Muscle of back (tissue), 13 donors: ENCODE measurements at places on chromosomes 2 and 18. TPM values are rescaled to one million over a fixed set of nuclear protein-coding genes. Genes with fewer than 3 reads are reported as not detected.

DNA sequence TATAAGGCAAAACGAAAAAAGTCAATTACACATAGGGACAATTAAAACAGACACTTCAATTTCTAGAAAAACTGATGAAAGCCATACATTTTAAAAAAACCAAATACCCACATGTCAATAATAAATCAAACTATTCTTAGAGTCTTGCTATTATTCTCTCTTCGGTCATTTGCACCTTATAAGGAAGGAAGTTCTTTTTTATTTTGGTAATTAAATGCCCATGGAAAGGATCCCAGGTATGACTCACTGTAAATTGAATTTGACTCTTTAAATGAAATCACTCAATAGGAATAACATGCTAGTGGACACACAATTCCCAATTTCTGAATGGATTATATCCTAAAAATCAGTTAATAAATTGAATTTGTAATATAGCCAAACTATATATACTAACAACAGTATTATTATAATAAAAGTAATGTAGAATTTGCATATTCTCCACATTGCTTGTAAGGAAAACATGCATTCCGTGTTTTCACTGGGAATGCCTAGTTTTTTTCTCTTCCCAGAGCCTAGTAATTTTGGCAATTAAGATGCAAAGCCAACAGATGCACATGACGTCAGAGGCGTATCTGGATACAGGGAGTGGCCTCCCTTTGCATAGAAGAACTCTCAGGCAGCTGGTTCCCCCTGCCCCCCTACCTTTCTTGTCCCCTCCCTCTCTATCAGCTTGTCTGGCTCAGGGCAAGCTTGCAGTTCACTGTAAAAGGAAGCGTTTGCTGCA is 153.5 kb upstream of the PGAP1 start:
- DNase-seq = peak; percentile 57

RBM43 gene
- polyA plus RNA-seq = 8.7 TPM

DNA sequence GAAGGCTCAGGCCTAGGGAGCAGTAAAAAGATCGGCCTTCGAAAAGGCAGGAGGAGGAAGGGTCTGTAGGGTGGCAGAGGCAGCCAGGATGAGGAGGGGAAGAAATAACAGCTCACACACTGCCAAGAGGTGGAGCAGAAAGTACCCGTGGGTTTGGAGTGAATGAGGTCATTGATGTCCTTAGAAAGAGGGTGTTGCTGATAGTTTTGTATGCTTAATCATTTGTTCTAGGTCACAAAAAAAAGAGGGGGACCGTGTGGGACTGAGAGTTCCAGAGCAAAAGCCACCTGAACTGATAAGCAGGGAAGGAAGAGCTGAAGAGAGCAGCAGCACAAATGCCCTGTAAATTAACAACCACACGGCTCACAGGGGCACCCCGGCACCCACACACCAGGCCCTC is 140.4 kb downstream of the FAM161A start:
- no peak for DNase-seq

DNA sequence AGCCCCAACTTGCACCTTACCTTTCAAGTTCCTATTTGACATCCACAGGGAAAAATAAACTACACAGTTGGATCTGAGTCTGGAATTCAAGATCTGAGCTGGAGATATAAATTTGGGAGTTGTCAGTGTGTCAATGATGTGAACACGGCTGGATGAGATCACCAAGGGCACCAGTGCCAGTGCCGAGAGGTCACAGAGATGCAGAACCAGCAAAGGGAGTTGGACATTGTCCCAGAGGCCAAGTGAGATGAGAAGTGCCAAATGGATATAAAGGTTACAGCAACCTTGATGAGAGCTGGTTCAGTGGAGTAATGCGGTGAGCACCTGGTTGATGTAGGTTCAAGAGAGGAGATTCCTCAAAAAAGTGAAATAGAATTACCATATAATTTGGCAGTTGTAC is 24.8 kb downstream of the LRRFIP1 start:
- DNase-seq = no peak

DNA sequence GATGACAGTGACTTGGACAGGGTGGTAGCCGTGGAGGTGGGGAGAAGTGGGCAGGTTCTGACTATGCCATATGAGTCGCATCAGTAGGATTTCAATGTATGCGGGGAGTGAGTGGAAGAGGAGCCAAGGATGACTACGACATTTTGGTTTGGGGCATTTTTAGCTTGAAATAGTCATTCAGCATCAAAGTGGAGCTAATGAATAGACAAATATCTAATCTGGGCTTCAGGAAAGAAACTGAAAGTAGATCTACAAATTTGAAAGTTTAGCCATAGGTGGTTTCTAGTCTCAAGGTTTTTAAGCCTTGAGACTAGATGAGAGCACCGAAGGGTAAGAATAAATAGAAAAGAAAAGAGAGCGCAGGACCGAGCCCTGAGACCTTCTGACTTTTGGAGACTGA is 58.3 kb downstream of the FEZ2 start:
- no peak for DNase-seq

NRP2 gene
- polyA plus RNA-seq = 23.6 TPM

RUFY4 gene
- 0.32 TPM for polyA plus RNA-seq

CACNB4 gene
- 8.0 TPM for polyA plus RNA-seq

DNA sequence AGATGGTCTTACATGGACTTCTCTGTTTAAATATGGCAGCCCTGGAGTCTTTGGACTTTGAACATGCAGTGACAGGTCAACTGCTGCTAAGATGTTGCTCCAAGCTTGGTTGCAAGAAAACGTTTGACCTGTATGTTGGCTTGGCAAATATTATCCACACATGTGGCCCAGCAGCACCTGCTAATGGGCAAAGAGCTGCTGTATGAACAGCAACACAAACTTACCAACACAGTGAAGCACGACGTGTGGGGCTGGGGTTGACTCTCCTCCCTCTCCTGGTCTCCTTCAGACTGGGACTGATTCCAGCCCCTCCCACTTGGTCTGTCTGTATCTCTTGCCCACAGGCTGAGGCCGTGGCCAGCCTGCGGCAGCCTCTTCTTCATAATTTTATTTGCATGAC is 3.8 kb downstream of the KCNE4 start:
- peak; percentile 48 for DNase-seq

GRCh38 chr18:46051731-46052461 is 20.2 kb downstream of the PSTPIP2 start:
- no peak for DNase-seq

DNA sequence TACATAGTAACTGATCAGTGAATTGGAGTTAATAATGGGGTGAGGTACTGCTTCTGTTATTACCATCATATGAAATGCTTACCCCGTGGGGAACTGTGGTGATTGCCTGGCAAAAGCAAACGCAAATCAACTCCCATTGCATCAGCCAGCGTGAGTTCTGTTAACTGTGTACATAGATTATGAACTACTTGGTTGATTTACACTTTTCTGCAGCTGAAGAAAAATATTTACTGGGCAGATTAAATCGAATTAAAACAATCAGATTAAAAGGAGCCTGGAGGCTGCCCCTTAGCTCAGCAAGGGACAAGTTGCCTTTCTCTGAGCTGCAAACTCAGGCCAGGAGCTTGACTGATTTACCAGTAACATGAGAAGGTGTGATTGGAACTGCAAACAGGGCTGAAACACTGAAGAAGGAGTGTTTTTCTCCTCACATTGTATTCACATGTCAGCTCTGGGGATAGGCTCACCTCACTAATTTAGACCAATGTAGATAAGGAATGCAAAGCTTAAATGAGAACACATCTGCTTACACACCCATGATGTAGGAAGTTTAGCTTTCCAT is 220.1 kb downstream of the OSR1 start:
- DNase-seq = no peak

DNA sequence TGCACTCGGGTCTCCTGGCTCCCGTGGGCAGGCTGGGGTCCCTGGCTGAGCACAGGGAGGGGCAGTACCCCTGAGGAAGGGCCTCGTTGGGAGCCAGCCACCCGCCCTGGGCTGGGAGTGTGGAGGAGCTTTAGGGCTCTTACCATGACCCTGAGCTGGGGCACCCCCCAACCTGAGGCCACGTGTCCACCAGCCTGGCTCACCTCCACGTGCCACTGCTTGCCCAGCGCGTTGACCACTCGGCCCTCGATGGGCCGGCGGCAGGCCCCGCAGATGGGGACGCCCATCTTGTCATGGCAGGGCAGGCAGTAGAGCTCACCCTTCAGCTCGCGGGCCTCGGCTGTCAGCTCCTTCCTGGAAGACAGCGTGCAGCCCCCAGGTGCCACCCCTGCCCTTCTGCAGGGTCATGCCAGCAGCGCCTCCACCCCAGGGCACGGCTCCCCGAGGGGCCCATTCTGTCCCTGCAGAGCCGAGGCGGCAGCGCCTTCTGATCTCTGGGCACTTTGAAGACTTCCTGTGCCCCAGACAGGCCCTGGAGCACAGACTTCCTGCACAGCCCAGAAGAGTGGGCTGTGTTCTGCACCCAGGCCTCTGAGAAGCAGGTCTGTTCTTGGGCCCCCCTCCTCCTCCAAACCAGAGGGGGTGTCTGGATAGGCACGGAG is 4.0 kb upstream of the GPR17 start:
- no peak for DNase-seq

DSG1 gene
- polyA plus RNA-seq = not detected

- DNase-seq = peak; percentile 25
These were observed at the start of gene SDC1 for GRCh38 chr2:20224716-20225293. Gene SDC1 (minus strand): TSS chr2:20225130. CDS start chr2:20224867, 263 bp downstream.

DNA sequence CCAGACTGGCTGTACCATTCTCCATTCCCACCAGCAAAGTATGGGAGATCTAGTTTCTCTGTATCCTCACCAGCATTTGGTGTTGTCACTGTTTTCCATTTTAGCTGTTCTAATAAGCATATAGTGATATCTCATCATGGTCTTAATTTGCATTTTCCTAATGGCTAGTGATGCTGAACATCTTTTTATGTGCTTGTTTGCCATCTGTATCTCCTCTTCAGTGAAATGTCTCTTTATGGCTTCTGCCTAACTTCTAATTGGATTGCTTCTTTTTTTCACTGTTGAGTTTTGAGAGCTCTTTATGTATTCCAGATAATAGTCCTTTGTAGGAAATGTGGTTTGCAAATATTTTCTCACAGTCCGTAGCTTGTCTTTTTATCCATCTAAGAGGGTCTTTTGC is 18.9 kb upstream of the BIN1 start:
- no peak for DNase-seq

DNA sequence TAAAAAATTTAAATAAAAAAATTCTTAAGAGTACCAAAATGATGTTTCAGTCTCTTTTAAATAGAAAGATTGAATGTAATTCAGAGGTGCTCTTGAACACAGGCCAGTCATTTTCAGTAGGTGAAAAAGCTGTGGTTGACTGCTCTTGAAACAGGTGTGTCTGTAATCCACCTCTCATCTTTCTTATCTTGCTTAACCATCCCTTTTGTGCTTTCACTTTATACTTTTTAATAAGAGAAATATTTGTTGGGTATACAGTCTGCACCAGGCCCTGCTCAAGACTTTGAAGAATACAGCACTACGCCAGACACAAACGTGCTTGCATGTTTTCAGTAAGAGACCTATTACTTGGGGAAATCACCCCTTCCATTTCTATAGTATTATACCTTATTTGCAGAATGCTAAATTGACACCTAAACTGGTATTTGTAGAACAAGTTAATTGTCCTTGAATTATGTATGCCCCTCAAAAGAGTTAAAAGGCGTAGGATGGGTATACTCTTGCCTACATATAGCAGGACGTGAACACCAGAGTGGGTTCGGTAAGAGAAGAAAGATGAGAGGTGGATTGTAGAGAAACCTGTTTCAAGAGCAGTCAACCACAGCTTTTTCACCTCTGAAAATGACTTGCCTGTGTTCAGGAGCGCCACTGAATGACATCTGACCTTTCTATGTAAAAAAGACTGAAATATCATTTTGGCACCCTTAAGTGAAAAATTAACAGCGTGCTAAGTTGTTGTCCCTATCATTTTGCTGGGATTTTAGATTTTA is 4.0 kb upstream of the RTN4 start:
- no peak for DNase-seq

TXNL4A gene
- polyA plus RNA-seq = 88.9 TPM

DNA sequence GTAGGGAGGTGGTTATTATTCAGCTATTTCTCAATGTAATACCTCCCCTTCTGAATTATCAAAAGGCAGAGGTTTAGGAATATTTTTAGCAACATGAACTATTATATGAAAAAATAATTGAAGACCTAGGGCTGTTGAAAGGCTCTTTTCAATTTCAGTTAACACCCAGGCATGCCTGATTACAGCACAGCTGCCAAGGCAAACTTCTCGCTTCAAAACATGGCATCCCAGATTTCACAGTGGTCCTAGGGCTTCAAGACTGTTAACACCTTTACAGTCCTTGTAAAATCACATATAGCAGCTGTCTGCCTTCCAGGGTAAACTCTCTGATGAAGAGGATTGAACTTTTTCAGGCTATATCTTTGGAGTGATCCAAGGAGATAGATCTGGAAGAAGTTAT is 23.2 kb downstream of the CTLA4 start:
- DNase-seq = no peak

GRCh38 chr2:55912926-55913325 is 10.7 kb downstream of the EFEMP1 start:
- no peak for DNase-seq

- no peak for DNase-seq
These were observed 13.9 kb upstream of the RMND5A start for GRCh38 chr2:86706220-86706619.

DNA sequence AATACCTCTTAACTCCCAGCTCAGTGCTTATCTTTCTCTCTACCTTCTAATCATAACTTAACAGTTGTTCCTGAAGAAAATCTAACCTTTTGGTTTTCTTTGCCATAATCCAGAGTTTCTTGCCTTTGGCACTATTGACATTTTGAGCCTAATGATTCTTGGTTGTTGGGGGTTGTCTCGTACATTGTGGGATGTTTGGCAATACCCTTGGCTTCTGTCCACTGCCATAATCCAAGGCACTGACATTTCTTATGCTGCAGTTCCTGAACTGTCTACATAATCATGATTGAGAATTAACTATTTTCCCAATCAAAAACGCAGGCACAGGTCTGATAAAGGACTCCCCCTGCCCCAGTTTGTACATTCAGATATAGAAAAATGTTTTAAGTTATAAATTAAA is 203.2 kb upstream of the MEX3C start:
- no peak for DNase-seq

CBLN2 gene
- polyA plus RNA-seq = 0.32 TPM

DNA sequence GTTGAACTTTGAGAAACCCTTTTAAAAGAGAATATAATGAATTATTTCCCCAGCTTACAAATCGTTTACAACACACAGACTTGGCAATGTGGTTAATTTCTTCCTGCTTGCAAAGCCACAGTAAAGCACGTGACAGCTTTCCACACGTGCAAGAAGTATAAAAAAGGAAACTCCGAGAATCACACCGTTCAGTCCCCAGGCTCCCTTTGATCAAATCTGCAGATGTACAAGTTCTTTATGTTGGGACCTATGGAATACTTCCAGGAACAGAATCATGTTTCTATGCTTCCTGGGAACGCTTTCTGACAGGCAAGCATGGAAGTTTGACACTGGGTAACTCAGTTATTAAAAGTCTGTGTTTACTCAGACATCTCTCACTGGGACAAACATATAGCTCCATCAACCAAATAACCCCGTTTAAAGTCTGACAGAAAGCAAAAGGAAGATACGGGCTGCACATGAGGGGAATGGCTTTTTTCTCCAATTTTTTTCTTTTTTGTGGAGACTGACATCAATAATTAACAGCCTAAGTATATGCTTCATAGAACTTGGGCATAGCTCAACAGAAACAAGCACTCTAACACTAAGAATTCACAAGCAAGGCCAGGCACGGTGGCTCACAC is 134.8 kb downstream of the EIPR1 start:
- peak; percentile 32 for DNase-seq

- DNase-seq = no peak
These were observed 96.2 kb downstream of the PDE1A start for GRCh38 chr2:182330451-182331305.

GRCh38 chr2:98463988-98464771 is 19.5 kb downstream of the INPP4A start:
- DNase-seq = no peak
